ENCODE measurements at places on chromosomes 12 and 14. TPM values are rescaled to one million over a fixed set of nuclear protein-coding genes. Genes with fewer than 3 reads are reported as not detected.

The DHRS7 gene
- 184 TPM for total RNA-seq

DNA sequence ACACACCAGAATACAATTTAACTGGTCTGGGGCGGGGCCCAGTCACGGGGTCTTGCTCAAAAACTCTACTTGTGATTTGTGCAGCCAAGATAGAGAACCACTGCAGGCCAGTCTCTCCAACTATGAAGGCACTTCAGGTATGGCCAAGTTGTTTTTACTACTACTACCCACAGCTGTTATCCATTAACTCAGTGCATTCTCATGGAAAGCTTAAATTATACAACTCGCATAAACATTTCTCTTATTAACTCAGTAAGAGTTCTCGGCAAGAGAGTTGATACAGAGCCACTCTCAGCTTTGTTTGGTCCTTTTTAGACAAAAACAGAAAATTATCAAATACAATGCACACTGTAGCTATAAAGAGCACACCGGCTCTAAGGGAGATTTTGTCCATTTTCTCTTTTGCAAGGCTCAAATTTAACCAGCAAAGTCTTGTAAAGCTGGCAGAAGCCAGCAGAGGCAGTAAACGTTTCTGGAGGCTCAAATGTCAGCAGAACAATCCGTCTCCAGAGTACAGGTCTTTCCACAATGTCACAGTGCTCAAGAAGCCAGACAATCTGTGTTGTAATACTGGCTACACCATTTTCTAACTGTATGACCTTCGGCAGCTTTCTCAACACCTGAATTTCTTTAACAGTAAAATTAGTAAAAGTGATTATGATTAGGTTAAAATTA is 85.9 kb downstream of the PTGER2 start:
- DNase-seq, result no peak

- no peak for DNase-seq
Observed at GRCh38 chr12:46814143-46814542, 11.7 kb downstream of the SLC38A4 start.

GRCh38 chr12:114834621-114835020 is 150.6 kb upstream of the TBX3 start:
- no peak for DNase-seq

GRCh38 chr12:81633127-81633526 is 126.0 kb downstream of the PPFIA2 start:
- DNase-seq, result no peak

GRCh38 chr12:92147491-92147890 is 1.8 kb upstream of the BTG1 start:
- DNase-seq, result no peak

Measured in mucosa of gallbladder (tissue), 1 donor.